Activated B cell treated with CpG ODN at 0.5 μM for 24 hours (primary cell): ENCODE measurements at places on chromosomes 12 and 14. TPM values are rescaled to one million over a fixed set of nuclear protein-coding genes. Genes with fewer than 3 reads are reported as not detected.

DNA sequence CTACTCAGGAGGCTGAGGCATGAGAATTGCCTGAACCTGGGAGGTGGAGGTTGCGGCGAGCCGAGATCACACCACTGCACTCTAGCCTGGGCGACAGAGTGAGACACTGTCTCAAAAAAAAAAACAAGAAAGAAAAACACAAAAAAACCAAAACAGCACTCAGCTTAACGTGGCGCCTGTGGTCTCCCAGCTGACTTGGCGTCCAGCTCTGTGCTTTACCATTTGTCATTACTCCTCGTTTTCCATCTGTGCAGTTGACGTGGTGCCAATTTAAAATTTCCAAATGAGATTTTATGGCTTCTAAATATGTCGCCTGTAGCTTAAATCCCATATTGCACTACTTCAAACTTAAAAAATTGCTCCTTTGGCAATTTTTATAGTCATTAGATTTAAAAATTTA is 2.0 kb downstream of the MGP start:
- DNase-seq: no peak
- no peaks in the 10 kb centered on the region for H3K36me3 ChIP-seq
- H3K4me3 ChIP-seq: no peak overlapping the region
- no peak overlapping the region for H3K27ac ChIP-seq

GRCh38 chr12:100324498-100324897 is 32.4 kb upstream of the SLC17A8 start:
- H3K4me1 ChIP-seq: peaks cover 5% of the 10 kb centered on the region
- H3K27ac ChIP-seq: no peak overlapping the region
- peaks cover 53% of the 10 kb centered on the region for H3K36me3 ChIP-seq
- no peak overlapping the region for H3K4me3 ChIP-seq

MEG3 gene
- total RNA-seq: not detected in 2 replicates

FAM222A gene
- 0.73 and 1.6 TPM in 2 replicates for total RNA-seq
